ENCODE measurements at places on chromosomes 3 and 15.

DNA sequence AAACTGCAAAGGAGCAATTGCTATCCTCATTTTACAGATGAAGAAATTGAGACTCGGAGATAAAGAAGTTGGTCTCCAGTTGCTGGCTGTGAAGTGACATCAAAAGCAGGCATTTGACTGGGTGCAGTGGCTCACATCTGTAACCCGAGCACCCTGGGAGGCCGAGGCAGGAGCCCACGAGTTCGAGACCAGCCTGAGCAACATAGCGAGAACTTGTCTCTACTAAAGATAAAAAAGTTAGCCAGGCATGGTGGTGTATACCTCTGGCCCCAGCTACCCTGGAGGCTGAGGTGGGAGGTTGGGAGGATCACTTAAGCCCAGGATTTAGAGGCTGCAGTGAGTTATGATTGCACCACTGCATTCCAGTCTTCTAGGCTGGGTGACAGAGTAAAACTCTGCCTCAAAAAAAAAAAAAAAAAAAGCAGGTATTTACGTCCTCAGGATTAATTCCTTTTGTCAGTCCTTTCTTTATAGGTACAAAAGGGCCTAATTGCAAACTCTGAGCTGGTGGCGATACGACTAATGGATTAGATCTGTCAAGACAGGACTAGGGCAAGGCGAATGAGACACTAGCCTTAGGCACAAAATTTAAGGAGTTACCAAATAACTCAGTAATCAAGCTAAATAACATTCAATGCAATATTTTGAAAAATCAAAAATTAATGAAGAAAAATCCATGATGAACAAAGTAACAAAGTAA is 5.9 kb upstream of the DNASE1L3 start:
- DNase-seq = no peak

- DNase-seq = no peak
These were observed 71.7 kb upstream of the AGTR1 start for GRCh38 chr3:148625991-148626390.

- DNase-seq = no peak
These were observed 84.3 kb downstream of the MECOM start for GRCh38 chr3:169579116-169579710.

DNA sequence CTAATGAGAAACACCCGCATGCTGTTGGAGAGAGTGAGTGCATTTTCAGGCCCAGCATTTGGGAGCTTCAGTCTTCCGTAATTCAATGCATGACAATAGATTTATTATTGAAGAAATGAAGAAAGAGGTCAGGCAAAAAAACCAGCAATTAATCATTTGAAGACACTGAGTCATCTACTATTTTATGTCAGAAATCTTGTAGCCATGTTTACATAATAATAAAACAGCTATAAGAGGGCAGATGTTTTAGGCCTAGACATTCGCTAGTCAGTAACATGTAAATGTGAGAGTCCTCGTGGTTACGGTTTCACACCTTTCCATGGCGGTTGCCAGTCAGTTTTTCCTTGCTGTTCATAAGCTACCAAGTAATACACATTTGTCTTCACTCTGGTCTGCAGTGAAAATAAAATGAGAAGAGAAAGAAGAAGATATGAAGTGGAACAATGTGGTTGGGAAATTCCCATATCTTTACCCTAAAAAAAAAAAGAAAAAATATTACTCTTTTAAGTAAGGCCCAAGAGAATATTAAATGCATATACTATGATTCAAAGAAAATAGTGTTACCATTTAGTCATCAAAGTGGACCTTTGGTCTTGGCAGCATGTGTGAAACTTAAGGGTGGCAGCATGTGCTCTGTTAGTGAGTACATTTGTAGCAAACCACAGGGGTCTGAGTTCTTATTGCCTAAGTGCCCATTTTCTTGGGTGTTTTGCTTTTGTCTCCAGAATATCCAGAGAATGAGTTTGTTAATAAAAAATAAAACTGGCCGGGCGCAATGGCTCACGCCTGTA is 140.5 kb upstream of the TBL1XR1 start:
- no peak for DNase-seq

DNA sequence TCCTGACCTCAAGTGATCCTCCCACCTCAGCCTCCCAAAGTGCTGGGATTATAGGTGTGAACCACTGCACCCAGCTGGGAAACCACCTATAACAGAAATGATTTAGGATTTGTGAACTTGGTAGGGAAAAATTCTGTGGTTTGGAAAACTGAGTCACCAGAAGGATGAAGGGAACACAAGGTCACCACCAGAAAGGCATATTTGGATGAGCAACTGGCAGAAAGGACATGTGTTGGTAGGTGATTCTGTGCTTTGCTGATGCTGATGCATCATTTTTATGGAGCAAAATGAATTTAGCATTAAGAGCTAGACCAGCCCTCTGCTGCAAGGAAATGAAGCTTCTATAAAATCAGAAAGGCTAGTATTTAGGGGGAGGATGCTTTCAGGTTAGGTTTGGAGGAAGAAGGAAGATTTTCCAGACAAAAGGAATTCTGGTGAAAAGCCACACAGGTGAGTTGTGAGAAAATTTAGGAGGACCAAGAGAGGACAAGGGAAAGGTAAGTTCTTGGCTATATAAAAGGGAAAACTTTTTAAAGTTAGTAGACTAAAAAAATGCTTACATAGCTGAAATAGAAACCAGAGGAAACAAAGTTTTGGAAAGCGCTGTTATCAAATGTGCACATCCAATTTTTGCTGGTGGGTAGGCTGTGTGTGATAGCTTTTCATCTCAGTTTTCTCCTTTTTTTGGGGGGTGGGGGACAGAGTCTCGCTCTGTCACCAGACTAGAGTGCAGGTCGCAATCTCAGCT is 3.6 kb downstream of the PXK start:
- DNase-seq = no peak

GRCh38 chr15:25469377-25469776 is 30.6 kb upstream of the UBE3A start:
- DNase-seq = no peak

DNA sequence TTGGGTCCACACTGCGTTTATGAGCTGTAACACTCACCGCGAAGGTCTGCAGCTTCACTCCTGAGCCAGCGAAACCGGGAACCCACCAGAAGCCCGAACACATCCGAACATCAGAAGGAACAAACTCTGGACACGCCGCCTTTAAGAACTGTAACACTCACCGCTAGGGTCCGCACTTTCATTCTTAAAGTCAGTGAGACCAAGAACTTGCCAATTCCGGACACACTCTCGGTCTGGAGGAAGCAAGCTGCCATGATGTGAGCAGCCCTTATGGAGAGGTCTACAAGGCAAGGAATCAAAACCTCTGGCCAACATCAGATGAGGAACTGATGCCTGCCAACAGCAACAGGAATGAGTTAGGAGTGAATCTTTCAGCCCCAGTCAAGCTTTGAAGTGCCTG is 62.9 kb downstream of the SLC28A2 start:
- no peak for DNase-seq

DNA sequence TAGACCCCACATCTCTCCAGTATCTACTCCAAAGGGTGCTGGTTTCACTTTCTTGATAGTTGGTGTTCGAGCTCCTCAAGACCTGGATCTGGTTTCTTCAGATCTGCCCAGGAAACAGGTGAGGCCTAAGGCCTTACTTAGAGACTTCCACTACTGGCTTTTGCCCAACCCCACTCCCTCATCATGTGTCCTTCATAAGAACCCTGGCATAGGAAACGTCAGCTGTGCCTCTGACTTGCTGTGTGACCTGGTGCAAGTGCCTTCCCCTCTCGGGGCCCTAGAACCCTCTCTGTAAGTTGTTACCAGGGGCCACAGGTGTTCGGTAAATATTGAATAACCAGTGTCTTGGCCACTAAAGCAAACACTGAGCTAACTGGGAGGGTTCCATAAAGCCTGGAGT is 3.9 kb downstream of the OXTR start:
- DNase-seq = no peak

DNA sequence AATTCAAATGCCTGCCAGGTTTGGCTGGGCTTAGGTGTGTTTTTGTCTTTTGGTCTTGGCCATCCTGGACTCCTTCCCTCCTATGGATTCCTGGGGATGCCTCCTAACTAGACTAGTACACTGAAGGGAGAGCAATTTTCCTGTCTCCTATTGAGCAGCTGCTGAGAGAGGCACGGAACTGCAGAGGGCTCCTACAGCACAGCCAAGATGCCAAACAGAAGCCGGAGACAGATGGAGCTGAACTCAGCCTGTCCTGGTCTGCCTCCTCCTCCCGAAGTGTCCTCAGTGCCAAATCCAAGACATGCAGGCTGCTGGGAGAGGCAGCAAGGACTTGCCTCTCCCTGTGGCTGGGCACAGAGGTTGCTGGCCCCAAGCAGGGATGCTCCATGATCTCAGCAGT is 256.6 kb upstream of the PROK2 start:
- DNase-seq = no peak

DNA sequence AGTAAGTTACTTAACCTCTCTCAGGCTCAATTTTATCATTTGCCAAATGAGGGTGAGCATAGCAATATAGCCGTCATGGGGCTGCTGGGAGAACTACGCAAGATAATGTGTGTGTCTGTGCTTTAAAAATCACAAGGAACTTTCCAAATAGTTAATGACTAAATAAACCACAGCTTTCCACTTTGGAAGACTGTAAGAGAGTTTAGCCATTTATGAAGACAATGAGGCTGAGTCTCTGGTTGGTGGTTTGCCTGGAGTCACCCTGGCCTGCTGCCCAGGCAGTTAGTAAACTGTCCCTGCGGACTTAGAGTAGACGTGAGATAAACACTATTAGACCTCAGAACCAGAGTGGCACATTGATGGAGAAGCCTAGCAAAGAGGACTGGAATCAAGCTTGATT is 357.7 kb downstream of the CLSTN2 start:
- DNase-seq = no peak

DNA sequence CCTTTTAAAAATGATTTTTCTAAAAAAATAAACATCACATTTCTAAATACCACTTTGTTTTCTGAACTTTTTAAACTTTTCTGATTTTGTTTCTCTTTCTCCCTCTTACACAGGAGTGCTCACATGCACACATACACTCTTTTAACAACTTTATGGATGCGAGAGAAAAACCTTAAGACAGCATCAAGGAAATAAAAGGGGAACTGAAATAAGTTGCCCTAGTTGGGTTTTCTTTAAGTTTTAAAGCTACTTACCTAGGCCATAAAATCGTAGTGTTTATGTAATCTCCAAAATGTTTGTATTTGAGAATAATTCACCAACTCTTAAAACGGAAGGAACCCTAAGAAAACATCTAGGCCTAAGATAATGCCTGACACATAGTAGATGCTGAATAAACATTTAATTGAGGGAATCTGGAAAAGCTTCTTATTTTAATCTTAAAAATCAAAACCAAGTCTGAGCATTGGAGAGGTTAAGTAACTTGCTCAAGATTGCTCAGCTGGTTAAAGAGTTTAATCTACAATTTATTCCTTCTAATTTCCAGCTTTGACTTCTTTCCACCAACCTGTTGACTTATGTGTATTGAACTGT is 1.2 kb upstream of the BBX start:
- DNase-seq = no peak

GRCh38 chr3:123651449-123652341 is 66.8 kb upstream of the HACD2 start:
- no peak for DNase-seq

GRCh38 chr3:47605652-47606051 is 27.0 kb upstream of the CSPG5 start:
- no peak for DNase-seq

All from esophagus squamous epithelium (tissue), 5 donors.